Right hindlimb (tissue), 1 donor: ENCODE measurements at places on chromosomes 11 and 22.
A peak's percentile ranks its signal among the peaks of the same experiment; 100 is the strongest.

DNA sequence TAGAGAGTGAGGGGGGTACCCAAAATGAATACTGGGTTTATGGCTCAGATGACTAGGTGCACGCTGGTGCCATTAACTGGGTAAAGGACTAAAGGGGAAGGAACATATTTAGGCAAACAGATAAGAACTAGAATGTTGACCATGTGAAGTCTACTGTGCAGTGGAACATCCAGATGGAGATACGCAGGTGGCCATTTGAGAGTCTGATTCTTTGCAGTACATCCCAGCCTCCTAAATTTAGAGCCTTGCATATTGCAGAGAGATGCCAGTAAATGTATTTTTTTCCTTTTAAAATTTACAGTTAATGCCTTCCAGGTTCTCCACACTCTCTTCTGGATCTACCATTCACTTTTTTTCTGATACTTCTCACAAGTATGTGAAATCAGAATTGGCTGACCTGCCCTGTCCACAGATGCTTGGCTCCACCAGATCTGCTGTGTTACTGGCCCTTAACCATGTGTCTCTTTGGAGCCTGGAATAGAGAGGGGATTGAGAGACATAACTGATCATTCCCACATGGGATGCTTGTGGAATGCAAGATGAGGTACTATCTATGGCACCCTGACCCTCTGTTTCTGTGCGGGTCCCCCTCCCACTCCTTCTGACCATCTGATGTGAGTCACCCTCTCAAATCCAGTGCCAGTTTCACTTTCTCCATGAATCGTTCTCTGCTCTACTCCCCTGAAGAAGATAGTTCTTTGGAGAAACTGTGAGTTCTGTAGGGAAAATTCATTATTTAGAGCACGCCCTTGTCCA lies 77.0 kb upstream of the NCAM1 start:
- DNase-seq = no peak

- DNase-seq = no peak
Observed at GRCh38 chr11:70063121-70063520, 15.0 kb upstream of the ANO1 start.

DNA sequence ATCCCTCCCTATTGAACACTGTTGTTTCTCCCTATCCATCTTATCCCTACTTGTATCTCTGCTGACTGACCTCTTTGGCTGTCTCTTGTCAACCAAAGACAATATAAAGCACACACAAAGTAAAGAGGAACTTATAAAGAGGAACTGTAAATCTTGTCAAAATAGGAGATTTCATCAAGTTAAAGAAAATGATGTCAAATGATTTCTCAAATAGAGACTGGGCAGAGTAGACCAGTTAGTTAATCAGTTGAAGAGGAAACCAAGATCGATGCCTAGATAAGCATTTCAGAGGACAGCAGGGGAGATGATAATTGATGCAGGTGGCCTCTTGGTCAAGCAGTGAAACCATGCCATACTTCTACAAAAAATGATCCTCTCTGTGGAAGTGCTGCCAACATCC lies 22.7 kb downstream of the KCNQ1OT1 start:
- DNase-seq = no peak

DNA sequence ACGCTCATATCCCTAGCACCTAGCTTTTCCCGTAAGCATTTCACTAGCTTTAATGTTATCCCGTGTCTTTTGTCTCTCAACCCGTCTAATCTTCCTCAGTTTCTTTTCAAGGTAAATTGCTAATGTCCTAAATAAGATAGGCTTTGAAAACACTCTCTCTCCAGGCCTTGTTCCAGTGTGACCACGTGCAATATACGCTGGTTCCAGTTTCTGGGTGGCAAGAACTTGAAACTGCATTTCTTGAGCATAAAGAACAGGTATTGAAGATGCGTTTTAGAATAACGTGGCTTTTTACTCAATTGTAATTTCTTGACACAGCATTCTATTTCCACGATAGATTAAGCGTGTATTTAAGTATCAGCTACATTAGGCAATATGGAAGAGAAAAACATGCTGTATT lies 1.1 kb downstream of the CDC45 start:
- DNase-seq = no peak

DNA sequence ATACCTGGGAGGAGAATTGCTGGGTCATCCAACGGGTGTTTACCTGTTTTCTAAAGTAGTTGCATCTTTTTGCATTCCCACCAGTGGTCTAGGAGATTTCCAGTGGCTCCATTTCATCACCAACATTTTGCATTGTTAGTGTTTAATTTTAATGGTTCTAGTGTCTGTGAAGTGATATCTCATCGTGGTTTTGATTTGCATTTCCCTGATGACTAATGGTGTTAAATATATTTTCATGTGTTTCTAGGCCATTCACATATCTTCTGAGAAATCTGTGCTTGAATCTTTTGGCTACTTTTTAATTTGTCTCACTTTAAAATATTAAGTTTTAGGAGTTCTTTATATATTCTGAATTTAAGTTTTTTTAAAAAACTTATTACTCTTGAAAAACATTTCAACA lies 439.6 kb downstream of the TMEM135 start:
- DNase-seq = no peak

- DNase-seq = no peak
Observed at GRCh38 chr22:33889748-33890147, 30.5 kb downstream of the LARGE1 start.

- peak; percentile 66 for DNase-seq
Observed at GRCh38 chr22:18075720-18076497, 1.9 kb upstream of the PEX26 start.

DNA sequence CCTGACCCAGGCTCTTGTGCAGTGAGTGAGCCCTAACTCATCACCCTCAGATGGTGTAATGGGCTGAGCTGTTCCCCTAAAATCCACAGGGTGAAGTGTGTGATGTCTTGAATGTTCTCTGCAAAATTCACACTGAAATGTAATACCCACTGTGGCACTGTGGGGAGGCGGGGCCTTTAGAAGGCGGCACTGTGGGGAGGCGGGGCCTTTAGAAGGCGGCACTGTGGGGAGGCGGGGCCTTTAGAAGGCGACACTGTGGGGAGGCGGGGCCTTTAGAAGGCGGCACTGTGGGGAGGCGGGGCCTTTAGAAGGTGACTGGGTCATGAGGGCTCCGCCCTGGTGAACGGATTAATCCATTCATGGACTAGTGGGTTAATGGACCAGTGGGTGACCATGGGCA lies 33.0 kb downstream of the CHID1 start:
- DNase-seq = no peak

GRCh38 chr22:24010018-24010391 lies 1.1 kb upstream of the CABIN1 start:
- DNase-seq = no peak

DNA sequence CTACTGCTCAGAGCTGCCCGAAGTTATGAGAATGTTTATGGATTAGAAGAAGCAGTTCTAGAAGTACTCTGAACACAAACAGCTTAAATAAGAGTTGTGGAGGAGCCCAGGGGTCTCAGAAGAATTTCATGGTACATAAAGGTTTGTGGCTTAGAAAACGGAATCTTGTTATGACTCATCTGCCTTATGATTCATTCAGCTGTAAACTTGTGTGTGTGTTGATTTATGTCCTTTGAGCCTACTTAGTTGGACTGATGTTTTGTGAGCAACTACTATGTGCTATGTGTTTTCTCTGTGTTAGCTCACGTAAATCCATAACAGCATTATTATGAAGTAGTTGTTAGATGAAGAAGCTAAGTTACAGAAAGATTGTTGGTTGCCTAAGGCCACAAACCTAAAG lies 203.7 kb downstream of the PGR start:
- no peak for DNase-seq

DNA sequence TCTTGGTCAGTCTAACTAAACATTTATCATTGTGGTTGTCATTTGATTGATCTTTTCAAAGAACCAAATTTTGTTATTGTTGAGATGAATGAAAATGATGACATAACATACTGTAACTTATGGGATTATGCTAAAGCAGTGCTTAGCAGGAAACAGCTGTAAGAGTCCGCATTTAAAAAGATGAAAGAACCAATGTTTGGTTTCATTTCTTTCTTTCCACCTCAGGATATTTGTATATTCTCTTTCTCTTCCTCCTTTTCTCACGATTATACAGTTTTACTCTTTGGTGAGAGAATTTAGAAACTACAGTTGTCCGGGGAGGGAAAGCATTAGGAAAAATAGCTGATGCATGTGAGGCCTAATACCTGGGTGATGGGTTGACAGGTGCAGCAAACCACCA lies 23.1 kb downstream of the PIH1D2 start:
- DNase-seq = no peak

GRCh38 chr11:706957-707816 lies 1.2 kb downstream of the EPS8L2 start:
- no peak for DNase-seq

- no peak for DNase-seq
Observed at GRCh38 chr22:31289344-31289743, 2.9 kb downstream of the PIK3IP1 start.

- DNase-seq = no peak
Observed at GRCh38 chr11:80309301-80309700, 868.5 kb upstream of the TENM4 start.

DNA sequence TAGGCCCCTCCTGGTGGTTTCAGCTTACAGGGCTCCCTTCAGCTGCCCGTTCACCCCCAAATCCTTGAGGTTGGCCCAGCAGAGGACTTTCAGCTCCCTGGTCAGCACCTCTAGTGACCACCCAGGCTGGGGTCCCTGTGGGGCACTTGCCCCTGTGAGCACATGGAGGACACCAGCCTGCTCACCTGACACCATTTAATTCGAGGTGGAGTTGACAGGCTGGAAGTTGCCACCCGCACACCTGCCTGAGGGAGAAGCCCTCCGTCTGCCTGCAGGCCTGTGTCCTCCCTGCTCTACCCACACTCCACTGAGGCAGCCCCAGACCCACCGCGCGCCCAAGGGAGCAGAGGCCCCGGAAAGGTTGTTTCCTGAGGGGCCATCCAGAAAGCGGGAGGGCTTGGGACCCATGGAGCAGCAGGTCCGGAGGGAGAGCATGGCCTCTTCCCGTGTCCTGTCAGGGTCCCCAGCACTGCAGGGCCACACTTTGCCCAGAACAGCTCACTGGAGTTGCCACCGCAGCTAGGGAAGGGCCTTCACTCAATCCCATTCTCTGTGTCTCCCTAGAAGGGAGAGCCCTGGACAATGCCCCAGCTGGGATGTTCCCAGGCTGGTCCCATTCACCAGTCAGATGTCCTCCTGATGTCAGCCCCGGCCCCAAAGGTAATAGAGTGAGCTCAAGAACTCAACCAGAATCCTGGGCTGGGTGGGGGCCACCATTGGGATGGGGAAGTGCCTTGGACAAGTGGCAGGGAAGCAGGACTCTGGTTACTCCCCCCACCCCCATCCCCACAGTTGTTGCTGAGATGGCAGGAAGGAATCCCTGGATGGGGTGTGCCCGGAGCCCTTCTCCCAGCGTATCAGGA lies 82.4 kb downstream of the MED15 start:
- DNase-seq = no peak

DNA sequence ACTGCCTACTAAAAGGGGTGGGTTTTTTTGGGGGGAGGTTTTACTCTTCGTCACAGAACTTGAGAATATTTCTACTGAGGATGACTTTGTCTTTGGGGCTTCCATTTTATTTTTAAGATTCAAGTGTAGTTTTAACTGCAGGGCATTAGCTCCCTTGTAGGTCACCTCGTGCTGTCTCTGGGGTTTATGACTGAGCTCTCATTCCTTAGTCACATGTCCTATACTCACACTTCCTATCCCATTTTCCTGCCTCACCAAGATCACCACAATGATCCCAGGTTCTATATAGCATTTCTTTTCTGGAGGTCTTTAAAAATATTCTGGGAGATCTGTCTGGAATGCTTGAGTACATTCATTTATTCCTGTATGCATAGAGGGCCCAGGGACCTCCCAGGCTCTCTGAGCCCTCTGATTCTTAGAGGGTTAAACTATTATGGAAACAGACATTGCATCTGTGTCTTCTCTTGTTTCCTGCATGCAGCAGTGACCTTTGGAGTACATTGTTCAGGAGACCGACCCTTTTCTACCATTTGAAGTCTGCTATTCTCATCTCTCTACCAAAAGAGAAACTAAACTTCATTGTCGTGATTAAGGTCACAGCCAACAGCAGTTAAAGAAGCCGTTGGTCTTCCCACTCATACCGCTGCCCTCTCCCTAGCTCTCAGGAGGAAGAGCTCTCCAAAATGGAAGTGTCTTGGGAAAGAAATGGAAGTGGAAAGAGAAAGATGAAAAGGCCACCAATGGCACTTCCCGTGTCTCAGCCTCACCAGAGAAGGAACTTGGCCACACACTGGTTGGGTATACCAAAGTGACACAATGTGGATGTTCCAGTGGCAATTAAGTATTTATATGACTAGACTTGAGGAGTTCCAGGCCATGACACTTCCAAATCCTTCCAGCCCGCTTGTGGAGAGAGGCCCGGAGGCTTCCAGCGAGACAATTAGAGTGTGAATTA lies 77.5 kb downstream of the ZBTB16 start:
- no peak for DNase-seq

DNA sequence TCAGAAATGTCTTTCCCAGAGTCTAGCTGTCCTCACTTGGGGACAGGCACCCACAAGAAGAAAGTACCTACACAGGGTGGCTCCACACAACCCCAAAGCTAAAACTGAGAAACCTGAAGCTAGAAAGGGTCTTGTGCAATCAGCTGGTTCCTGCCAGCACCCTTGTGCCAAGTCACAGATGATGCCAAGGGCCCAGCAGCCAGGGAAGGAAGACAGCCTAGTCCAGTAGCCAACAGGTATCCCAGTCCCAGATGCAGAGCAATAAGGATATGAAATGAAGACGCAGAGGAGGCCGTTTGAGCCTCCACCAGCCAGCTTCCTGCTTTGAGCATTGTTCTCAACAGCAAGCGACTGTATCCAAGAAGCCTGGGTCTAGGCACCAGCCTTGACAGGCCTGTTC lies 6.1 kb downstream of the PLEKHA7 start:
- DNase-seq = no peak

- DNase-seq = no peak
Observed at GRCh38 chr11:11117730-11118129, 235.3 kb downstream of the CSNK2A3 start.

DNA sequence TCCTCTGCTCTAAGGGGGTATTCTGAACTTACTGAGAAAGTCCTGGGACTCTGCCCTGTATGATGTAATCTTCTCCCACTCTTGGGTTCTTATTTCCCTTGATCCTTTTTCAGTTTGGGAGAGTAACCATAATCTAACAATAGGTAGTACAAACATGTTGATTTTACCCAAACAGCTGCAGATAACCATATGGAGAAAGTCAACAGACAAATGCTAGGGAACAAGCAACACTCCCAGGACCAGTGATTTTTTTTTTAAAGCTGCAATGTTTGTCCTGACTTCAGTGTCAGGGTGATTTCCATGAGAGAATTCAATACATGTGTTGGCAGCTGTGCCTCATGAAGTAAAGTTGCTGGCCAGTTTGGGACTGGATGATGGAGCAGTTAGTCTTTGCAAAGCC lies 156.5 kb downstream of the FCHSD2 start:
- peak; percentile 36 for DNase-seq

GRCh38 chr22:43883012-43883661 lies 8.7 kb downstream of the PNPLA5 start:
- no peak for DNase-seq

DNA sequence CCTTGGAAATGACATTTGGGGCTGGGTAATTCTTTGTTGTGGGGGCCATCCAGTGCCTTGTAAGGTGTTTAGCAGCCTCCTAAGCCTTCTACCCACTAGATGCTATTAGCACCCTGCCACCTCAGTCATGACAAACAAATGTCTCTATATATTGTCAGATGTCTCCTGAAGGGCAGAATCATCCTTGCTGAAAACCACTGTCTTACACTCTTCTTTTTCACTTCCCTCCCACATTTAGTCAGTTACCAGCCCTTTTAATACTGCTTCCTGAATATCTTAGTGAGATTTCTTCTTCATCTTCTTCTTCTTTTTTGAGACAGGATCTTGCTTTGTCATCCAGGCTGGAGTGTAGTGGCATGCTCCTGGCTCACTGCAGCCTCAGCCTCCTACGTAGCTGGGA lies 33.1 kb downstream of the TNRC6B start:
- no peak for DNase-seq

- DNase-seq = no peak
Observed at GRCh38 chr11:57307666-57308270, 17.0 kb downstream of the TNKS1BP1 start.
